ENCODE measurements at places on chromosomes 7 and 10.
A peak's percentile ranks its signal among the peaks of the same experiment; 100 is the strongest.

DNA sequence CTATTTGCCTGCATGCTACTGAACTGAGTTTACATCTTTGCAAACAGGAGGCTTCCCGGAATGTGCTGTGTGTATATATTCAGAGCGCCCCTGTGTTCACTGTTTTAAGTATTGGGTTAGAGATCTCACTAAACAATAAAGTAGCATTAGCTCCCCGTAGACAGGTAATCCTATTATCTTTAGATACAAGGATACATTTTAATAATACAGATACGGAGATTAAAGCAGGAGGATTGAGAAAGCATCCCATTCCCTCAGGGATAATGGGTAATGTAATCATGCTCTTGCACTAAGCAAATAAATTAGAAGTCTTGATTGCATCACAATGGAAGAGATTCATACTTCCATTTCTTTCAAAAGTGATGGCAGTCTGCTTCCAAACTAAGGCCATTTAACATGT lies 809.0 kb downstream of the NRG3 start:
- DNase-seq: no peak

- no peak for DNase-seq
Measured at GRCh38 chr7:97174303-97174702, 56.8 kb downstream of the SDHAF3 start.

DNA sequence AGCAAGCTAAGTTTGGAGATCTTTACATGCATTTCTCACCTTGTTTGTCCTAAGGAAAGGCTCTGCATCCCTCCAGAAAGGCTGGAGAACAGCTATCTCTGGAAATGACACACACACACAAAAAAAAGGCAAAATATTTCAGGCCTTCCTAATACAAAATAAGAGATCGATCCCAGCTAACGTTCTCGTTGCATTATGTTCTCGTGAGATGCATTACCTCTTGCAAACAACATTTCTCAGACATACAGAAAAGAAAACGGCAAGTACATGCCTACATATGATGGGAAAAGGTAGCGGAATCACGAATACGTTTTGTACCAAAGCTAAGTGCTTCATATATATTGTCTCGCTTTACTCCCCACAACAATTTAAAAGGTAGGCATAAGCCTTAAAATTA lies 488 bp downstream of the MTERF1 start:
- no peak for DNase-seq

DNA sequence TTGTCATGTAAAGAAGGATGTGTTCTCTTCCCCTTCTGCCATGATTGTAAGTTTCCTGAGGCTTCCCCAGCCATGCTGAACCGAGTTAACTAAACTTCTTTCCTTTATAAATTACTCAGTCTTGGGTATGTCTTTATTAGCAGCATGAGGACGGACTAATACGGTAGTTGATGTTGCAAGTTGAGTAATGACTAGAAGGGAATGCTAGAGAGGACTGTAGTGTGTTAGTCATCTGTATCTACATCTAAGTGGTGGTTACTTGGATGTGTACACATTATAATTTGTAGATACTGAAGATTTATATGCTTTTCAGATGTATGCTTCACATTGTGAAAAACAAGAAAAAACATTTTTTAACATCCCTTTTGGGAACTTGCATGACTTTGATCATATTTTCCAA lies 244.6 kb downstream of the POLR1F start:
- DNase-seq: no peak

DNA sequence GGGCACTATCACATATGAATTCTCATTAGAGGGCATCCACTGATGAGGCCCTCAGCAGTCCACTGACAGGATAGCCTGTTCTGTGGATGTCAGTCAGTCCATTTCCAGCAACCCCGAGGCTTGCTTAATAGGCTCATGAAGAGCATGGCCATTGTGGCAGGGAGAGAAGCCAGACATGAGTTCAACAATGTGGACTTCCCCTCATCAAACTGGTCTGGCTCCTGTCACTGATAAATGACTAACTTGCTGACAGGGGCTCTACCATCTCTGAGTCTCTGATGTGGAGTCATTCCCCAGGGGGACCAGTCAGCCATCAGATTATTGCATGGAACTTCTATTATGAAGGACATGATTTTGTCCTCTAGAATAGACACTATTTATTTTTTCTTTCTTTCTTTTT lies 19.8 kb upstream of the TRIL start:
- DNase-seq: no peak

DNA sequence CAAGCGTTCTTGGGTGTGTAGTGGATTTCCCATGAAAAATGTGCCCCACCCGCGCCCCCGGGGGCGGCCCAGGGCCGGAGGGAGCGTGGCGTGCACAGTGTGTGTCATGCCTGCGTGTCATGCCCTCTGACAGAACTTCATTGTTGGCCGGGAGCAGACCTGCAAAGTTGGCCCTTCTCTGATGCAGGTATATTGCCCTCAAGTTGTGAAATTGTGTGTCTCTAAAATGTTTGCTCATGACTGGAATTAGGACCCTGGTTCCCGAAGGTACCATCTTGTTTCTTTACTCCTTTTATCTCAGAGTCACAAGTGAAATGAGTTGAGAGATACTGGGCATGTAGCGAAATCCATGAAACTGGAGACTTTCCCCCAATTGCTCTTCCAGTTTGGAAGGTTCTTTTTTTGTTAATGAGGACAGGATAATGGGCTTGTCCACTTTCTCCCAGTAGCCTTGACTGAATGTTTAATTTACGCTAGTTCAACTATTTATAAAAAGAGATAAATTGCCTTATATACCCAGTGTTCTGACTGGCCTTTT lies 26.2 kb downstream of the ADK start:
- DNase-seq: peak; percentile 46

GRCh38 chr7:27124096-27124901 lies 6.3 kb downstream of the HOXA4 start:
- DNase-seq: no peak

GRCh38 chr7:75650681-75651080 lies 88.1 kb downstream of the HIP1 start:
- no peak for DNase-seq

GRCh38 chr7:30142710-30143109 lies 7.9 kb downstream of the MTURN start:
- no peak for DNase-seq

GRCh38 chr10:121838931-121839330 lies 88.9 kb downstream of the ATE1 start:
- no peak for DNase-seq

DNA sequence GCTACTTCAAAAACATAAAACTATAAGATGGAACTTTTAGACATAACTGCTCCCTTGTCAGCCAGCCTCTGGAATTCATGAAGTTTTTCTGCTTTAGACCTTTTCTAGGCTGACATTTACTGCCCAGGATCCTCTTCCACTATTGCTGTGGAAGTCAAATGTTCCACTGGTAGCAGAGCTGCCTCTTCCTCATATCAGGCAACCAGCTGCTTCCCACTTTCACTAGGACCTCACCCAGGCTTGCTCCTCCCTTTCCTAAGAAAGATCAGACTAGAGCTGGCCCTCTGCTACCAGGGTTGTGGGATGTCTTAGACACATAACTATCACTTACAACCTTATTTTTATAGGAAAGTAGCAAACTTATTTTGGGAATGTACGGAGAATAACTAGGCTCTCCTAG lies 121.5 kb downstream of the CTTNBP2 start:
- DNase-seq: no peak
